Mesothelial cell of epicardium (in vitro differentiated cells): ENCODE measurements at places on chromosomes 1 and 21. TPM values are rescaled to one million over a fixed set of nuclear protein-coding genes. Genes with fewer than 3 reads are reported as not detected.

The MIXL1 gene
- 3.2 to 4.3 TPM (median 3.4 TPM) in 3 replicates for total RNA-seq

The BCL2L15 gene
- total RNA-seq = 0.27 to 1.1 TPM (median 0.55 TPM) in 3 replicates

The SPRR2G gene
- total RNA-seq = not detected in 3 replicates

The FBXO2 gene
- 2.6 to 3.3 TPM (median 3.1 TPM) in 3 replicates for total RNA-seq

The MSH4 gene
- 0.27 to 0.29 TPM (median 0.27 TPM) in 3 replicates for total RNA-seq

The SRGAP2B gene
- 24.8 to 26.3 TPM (median 25.8 TPM) in 3 replicates for total RNA-seq

DNA sequence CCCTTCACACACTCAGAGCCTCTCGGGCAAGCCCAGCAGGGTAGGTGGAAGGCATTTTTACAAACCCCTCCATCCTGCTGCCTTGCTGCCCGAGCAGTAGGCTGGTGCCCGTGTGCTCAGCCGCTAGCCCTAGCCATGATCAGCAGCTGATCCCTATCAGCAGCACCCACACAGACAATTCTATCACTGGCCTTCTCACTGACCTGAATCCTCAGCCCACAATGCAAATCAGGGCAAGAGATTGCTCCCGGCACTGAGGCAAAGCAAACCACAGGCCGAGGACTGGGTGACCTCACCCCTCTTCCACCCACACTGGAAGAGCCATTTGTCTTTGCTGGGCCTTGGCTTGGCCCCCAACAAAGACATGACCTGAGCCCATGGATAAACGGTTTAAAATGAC lies 895 bp upstream of the PDZK1 start:
- no peak for DNase-seq

DNA sequence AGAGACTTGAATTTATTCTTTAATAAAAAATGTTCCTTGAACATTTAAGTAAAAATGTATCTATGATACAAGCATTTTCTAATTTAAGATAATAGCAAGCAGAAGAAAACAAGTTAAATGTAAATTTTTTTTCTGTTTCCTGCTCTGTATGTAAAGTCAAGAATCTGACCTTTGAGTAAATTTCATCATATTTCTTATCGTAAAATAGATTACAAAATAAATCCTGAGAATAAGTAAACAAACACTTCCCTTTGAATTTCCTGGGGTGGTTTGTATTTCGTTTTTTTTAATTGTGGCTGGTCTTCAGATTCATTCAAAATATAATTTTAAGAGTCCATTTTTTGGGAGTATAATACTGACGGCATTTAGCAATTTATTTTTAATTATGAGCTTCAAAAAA lies 77.6 kb downstream of the POU2F1 start:
- no peak for DNase-seq

- DNase-seq = no peak
These were observed 848 bp downstream of the CTTNBP2NL start for GRCh38 chr1:112396653-112397471.

DNA sequence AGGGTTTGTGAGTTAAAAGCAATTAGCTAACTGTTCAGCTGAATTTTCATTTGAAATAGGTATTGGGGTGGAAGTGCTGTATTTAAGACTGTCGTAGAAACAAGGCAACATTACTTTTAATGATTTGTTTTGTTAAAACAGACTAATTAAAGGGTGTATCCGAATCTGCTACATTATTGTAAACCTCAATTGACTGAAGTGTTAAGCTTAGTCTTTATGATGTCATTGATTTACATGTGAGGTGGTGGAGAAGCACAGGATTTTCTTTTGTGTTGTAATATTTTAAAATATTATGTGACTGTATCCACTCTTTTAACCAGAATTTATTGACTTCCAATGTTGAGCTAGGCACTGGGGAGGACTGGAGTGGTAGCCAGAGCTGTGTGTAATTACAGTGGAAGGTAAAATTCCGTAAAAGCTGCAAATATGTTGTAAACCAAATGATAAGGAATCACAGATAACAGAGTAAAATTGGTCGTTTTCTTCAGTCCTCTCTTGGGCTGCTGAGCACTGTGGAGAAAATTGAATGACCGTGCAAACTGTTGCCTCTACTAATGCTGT lies 1.6 kb downstream of the HOOK1 start:
- DNase-seq = no peak

GRCh38 chr1:21876267-21876666 lies 60.8 kb downstream of the HSPG2 start:
- DNase-seq = no peak

DNA sequence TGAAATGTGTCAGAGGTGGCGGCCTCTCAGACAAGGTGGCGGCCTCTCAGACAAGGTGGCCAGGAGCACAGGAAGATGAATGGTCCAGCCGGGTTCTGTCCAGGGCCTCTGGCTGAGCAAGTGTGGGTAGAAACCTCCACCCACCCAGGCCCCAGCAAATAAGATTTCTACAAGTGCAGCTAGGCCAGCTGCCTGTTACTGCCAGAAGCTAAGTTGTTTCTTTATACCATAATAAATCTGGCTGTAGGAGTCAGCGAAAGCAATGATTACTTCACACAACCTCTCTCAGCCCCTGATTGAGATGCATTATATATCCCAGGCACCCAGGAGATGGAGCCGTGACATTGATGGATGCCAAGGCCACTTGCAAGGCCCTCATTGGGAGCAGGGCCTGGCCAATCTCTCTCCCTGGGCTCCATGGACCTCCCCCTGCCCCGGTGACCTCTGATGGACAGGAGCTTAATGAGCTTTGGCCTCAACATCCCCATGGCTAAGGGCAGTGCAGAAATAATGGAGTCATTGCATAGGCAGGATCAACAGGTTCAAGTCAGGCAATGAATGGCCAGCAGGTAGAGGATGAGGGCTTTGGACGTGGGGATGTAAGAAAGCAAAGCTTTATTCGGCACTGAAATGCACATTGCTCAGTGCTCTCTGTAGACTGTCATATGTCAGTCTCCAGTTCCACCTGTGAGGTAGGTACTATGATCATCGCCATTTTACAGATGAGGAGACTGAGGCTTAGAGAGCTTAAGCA lies 92.9 kb downstream of the PTPRU start:
- DNase-seq = no peak

DNA sequence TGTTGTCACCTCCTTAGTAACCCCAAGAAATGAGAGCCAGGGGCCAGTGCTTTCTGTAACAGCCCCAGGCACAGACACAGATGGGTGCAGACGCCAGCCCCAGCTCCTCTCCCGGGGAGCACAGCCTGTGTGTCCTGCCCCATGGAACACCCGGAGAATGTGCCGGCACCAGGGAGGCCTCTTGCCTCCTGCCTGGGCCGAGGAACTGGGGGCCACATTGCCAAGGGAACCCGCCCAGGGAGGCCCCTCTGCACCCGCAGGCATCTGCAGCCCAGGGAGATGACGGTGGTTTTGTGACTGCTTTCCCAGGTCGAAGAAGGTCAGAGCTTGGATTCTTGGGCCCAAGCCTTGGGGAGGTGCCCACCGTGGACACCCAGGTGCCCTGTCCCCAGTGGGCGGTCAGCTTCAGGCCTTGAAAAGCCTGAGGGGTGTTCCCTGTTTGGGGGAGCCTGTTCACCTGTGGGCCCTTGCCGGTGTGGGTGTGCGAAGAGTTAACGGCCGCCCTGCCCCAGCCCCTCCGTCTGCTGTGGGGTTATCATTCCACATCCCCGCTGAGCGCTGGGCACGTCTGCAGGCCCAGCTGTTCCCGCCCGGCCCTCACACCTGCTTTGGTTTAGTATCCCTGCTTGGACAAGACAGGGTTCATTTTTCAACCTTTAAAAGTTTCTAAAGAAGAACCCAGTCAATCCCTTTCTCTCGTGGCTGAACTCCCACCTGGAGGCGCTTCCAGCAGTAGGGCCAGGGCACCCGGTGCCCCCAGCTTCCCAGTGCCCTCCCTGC lies 62.5 kb downstream of the MORN1 start:
- DNase-seq = no peak
